ENCODE measurements at places on chromosomes 5 and 9.
A peak's percentile ranks its signal among the peaks of the same experiment; 100 is the strongest.

- DNase-seq, result peak; percentile 57
These were observed 4.9 kb upstream of the TRAF1 start for GRCh38 chr9:120931231-120932085.

GRCh38 chr5:17412760-17413671, 85.0 kb upstream of the TAF11L2 start:
- no peak for DNase-seq

DNA sequence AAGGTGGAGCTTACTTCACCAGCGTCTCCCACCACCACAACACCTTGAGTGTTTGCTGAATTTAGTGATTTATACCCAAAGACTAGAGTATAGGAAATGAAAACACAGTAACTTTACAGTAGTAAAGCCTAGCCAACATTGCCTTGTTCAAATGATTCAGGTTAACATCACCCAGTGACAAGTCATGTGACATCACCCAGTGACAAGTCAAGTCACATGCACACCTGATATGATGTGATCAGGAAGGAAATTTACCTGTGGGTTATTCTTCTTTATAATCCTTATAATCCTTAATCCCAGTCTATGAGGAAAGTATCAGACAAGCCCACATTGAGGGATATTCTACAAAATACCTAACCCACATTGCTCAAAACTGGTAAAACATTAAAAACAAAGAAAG, 545.6 kb upstream of the MEF2C start:
- DNase-seq, result no peak

DNA sequence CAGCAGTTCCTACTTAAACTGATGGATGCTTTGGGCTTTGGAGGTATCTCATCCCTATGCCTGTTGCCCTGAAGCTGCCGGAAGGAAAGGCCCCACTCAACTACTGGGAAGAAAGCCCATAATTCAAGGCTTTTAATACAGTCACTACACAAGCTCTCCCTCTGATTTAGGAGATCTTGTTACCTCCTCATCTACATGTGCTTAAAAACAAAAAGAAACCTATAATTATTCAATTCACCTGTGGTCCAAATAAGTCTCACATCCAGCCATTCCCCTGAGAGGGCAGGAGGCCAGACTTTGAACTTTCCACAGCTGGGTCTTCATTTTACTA, 715 bp upstream of the LEAP2 start:
- no peak for DNase-seq

GRCh38 chr5:67996596-67996995, 219.0 kb upstream of the PIK3R1 start:
- no peak for DNase-seq

- DNase-seq, result no peak
These were observed 2.0 kb downstream of the C7 start for GRCh38 chr5:40911266-40911665.

DNA sequence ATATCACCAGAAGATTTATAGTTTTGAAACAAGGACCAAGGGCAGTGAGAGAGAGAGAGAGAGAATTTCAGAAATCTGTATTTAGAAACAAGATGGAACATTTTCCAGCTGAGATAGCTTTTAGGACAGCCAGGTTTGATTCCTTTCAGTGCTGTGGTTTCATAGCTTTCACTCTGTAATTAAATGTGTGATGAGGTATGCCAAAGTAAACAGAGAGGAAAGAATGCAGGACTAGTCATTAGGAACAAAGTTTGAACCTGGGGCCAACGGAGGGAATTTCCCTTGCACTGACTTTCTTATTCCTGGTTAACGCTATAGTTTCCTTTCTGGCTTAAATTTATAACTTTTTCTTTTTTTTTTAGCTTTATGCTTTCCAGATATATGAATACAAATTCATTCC, 10.0 kb upstream of the CCL28 start:
- DNase-seq, result no peak

GRCh38 chr9:96183751-96184150, 118.2 kb downstream of the HSD17B3 start:
- DNase-seq, result no peak

DNA sequence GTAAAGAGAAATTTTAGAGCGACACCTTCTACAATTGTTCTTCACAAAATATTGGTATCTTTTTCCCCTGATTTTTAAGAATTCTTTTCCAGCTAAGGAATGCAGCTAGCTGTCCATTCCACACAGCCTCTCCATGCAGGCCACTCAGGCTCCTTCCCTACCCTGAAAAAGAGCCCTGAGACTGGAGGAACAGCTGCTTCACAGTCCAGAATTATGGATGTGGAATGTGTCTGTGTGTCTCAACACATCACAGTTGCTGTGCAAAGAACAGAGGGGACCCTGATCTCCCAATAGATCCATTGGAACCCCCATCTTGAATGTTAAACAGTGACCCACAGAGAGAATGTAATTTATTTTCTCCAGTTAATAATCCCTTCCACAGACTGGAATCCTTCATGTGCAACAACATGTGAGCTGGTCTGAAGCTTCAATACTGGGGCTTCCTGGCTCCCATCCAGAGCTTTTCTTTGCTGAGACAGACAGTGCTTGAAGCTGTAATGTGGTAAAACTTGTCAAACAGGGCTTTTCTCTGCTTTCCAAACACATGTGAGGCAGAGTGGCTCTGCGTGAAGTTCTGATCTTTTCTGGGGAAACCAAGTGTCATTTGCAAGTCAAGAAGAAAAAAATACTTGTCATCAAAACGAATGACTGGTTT, 53.3 kb upstream of the SMC5 start:
- no peak for DNase-seq

- DNase-seq, result no peak
These were observed 95.2 kb downstream of the PLCXD3 start for GRCh38 chr5:41415242-41415641.

DNA sequence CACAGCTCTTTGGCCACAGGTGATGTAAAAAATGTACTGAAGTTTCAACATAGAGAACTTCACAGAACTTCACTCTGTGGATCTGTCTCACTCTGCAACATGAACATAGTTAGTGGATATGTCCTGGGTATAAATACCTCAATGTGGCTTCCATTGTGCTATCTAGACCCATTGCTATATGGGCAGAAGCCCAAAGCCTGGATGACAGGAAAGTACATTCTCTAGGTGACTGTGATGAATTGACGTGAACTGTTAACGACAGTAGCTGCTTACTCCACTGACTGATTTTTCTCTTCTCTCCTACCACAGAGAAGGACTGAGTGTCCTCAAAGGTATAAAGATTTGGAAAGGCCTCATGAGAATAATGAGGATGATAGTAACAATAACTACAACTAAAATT, 270.1 kb upstream of the FTMT start:
- DNase-seq, result no peak

Data from stimulated activated CD8-positive, alpha-beta memory T cell treated with anti-CD3 and anti-CD28 coated beads, Interleukin-15, amount 100 ng/mL, for 48 hours (primary cell).